B cell (primary cell): ENCODE measurements at places on chromosomes 6 and 20. TPM values are rescaled to one million over a fixed set of nuclear protein-coding genes. Genes with fewer than 3 reads are reported as not detected.

GRCh38 chr20:40980106-40980827 is 48.4 kb upstream of the TOP1 start:
- no peak overlapping the region for H3K4me3 ChIP-seq
- H3K27me3 ChIP-seq = no peaks in the 10 kb centered on the region
- peaks cover 8% of the 10 kb centered on the region for H3K4me1 ChIP-seq
- no peak for DNase-seq
- no peaks in the 10 kb centered on the region for H3K36me3 ChIP-seq

DNA sequence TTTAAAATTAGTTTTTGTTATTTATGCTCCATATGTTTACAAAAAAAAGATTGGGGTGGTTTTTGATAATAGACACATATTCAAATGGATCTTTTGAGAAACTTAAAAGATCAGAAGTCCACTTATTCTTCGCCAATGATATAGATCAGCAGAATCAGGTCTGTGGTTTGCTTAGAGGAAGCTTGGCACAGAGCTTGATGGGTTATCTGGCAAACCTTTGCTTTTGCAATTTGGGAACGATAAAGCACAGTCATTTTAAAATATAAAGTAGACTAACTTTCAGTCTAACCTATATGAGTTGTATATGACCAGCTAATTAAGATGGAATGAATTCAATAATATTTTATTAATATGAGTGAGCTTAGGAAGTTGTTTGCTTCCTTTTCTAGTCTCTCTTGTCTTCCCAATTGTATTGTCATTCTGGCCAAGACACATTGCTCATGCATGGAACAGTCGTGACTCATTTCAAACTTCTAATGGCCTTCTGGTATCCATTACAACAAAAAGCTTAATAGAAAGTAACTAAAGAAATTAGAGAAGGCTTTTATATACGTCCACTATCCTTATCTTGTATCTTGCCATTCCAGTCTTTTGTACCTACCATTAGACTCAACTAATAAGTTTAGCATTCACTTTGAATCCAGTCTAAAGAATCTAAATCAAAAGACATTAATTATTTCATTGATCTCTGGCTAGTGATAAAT is 118.7 kb downstream of the TBX18 start:
- DNase-seq = no peak
- H3K4me3 ChIP-seq = no peak overlapping the region
- H3K27me3 ChIP-seq = no peaks in the 10 kb centered on the region
- no peaks in the 10 kb centered on the region for H3K36me3 ChIP-seq

GRCh38 chr6:112470950-112471349 is 123.8 kb downstream of the RFPL4B start:
- H3K27me3 ChIP-seq = no peaks in the 10 kb centered on the region
- no peak overlapping the region for H3K4me3 ChIP-seq
- no peaks in the 10 kb centered on the region for H3K4me1 ChIP-seq
- H3K27ac ChIP-seq = no peak overlapping the region
- DNase-seq = no peak
- no peaks in the 10 kb centered on the region for H3K36me3 ChIP-seq

DNA sequence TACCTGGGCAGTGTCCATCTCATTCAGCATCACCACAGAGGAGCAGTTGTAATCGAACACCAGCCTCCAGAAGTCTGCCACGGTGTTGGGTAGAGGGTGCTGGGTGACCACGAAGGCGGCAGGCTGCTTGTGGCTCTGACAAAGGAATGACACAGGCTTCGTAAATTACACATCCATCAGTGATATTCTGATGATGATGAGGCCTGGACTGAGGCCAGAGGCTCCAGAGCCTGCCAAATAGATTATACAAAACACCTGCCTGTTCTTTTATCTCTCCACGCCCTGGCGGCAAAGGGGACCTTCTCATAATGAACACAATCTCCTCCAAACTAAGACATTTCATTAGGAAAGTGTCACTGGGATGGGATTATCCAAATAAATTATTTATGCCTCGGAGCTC is 480.2 kb upstream of the CHD6 start:
- no peaks in the 10 kb centered on the region for H3K4me1 ChIP-seq
- no peak overlapping the region for H3K27ac ChIP-seq
- DNase-seq = no peak
- H3K4me3 ChIP-seq = no peak overlapping the region
- no peaks in the 10 kb centered on the region for H3K27me3 ChIP-seq

GRCh38 chr20:59786801-59787537 is 146.5 kb downstream of the SYCP2 start:
- no peak for DNase-seq
- H3K27ac ChIP-seq = no peak overlapping the region
- no peaks in the 10 kb centered on the region for H3K27me3 ChIP-seq
- no peaks in the 10 kb centered on the region for H3K4me1 ChIP-seq
- H3K4me3 ChIP-seq = no peak overlapping the region

Gene NRSN1
- total RNA-seq = not detected in 2 replicates

GRCh38 chr20:61253264-61253639 is 1.2 kb downstream of the CDH4 start:
- no peaks in the 10 kb centered on the region for H3K27me3 ChIP-seq
- DNase-seq = no peak
- H3K27ac ChIP-seq = no peak overlapping the region

Gene MOXD1
- total RNA-seq = 6.7 and 7.0 TPM in 2 replicates

DNA sequence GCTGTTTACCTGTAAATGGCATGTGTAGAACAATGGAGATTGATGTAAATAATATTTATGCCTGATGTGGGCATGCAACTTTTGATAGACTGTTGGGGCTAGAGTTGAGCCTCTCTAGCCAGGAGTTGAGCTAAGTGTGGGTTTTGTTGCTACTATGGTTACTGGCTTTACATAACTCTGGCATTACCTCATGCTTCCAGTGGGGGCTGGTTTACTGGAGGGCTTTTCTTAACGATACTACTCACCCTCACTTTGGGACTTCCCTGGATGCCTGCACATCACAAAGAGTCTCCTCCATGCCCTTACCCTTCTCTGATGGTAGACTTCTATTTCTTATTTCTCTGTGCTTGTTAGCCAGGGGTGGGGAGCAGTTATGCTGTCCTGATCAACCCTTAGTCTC is 524.6 kb upstream of the CDH4 start:
- H3K36me3 ChIP-seq = no peaks in the 10 kb centered on the region
- H3K27ac ChIP-seq = no peak overlapping the region
- no peaks in the 10 kb centered on the region for H3K4me1 ChIP-seq

GRCh38 chr6:106446287-106446885 is 85.9 kb downstream of the CRYBG1 start:
- H3K4me3 ChIP-seq = no peak overlapping the region
- H3K36me3 ChIP-seq = no peaks in the 10 kb centered on the region
- H3K27ac ChIP-seq = no peak overlapping the region
- no peaks in the 10 kb centered on the region for H3K27me3 ChIP-seq
- DNase-seq = peak; percentile 54

GRCh38 chr6:139881728-139882211 is 507.3 kb upstream of the CITED2 start:
- H3K27me3 ChIP-seq = no peaks in the 10 kb centered on the region
- DNase-seq = peak; percentile 51
- H3K4me3 ChIP-seq = no peak overlapping the region
- no peaks in the 10 kb centered on the region for H3K36me3 ChIP-seq
- H3K4me1 ChIP-seq = peaks cover 25% of the 10 kb centered on the region

- H3K27me3 ChIP-seq = no peaks in the 10 kb centered on the region
- H3K27ac ChIP-seq = no peak overlapping the region
- DNase-seq = no peak
- H3K36me3 ChIP-seq = no peaks in the 10 kb centered on the region
Observed at GRCh38 chr6:40349123-40349900, 237.9 kb downstream of the LRFN2 start.

GRCh38 chr20:433300-433975 is 25.3 kb downstream of the RBCK1 start:
- peak; percentile 49 for DNase-seq
- H3K36me3 ChIP-seq = peaks cover 50% of the 10 kb centered on the region
- H3K4me1 ChIP-seq = peaks cover 22% of the 10 kb centered on the region
- H3K27ac ChIP-seq = peak overlapping the region; percentile 51
- no peak overlapping the region for H3K4me3 ChIP-seq

DNA sequence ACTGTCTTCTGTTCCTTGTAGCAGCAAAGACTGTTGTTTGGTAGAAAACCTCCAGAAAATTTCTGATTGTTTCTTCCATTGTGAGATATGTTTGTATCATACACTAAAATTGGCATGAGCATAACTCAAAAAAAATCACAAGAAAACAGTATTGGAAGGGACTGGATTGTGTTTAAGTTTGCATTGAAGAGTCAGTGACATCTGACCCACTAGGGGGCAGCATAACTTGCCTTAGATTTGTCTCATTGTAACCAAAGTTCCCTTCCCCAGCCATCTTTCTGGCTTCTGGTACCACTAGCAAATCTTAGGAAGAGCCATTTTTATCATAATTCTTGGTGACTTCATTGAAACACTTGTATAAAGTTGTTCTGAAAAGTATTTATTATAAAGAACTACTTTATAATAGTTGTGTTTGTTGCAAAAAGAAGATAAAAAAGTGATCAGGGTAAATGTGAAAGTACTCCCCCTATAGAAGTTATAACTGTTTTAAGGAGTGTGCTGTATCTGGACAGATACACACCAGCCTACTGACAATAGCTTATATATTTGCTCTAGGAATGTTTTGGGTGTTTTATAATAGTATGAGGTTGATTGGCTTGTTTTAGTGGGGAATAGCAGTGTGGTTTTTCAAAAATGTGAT is 7.7 kb downstream of the CSTF1 start:
- H3K27ac ChIP-seq = no peak overlapping the region
- peaks cover 14% of the 10 kb centered on the region for H3K36me3 ChIP-seq
- peak; percentile 77 for DNase-seq
- no peaks in the 10 kb centered on the region for H3K4me1 ChIP-seq

Gene CDK5RAP1
- total RNA-seq = 50.4 and 52.6 TPM in 2 replicates

Gene TGM3
- total RNA-seq = not detected in 2 replicates

DNA sequence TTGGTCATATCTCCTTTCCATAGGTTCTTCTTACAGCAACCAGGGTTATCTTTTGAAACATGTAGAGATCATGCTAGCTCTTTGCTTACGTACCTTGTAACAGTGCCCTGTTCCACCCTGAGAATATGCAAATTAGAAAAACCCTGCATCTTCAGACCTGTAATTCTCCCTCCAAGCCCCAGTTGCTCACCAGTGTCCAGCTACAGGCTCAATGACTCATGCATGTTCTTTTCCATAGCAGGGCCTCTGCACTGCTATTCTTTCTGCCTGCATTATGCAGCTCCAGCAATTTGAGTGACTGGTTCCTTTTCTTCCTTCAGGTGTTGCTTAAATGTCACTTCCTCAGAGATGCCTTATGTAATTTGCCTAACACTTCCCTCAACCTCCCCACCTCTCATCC is 636.2 kb downstream of the KHDRBS2 start:
- no peak overlapping the region for H3K27ac ChIP-seq
- no peak for DNase-seq
- no peaks in the 10 kb centered on the region for H3K36me3 ChIP-seq
- H3K4me3 ChIP-seq = no peak overlapping the region
- H3K27me3 ChIP-seq = no peaks in the 10 kb centered on the region

DNA sequence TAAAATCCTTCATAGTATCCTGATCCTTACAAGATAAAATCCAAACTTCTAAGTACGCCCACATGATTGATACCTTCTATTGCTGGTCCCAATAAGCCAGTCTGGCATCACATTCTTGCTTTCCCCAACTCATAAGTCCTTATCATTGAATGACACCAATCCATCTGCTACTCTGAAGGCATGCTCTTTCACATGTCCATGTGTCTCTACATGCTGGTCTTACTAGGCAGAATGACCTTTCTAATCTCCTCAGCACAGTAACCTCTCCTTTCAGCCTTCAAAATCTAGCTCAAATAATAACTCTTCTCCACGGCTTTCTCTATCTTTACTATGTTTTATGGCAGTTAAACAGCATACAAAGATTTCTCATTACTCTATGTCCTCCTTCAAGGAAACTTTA is 71.1 kb downstream of the ASCC3 start:
- no peak overlapping the region for H3K4me3 ChIP-seq
- no peak overlapping the region for H3K27ac ChIP-seq
- DNase-seq = no peak
- no peaks in the 10 kb centered on the region for H3K27me3 ChIP-seq
- H3K36me3 ChIP-seq = peaks cover 2% of the 10 kb centered on the region

DNA sequence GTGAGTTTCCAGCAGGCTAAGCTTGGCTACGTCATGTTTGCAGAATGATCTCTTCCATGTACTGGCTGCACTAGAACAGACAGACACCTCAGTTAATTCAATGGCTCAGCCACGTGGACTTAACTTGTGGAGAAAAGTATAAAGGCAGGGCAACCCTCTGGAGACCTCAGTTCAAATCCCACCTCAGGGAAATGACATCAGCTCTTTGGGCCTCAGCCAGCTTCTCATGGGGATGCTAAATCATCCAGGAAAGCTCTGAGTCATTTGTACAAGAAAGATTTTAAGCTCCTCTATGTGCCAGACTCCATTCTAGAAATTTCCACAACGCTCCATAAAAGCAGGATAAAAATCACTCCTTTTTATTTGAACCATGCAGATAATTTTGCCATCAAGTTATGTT is 128.5 kb upstream of the SALL4 start:
- DNase-seq = no peak
- H3K4me3 ChIP-seq = no peak overlapping the region
- H3K36me3 ChIP-seq = no peaks in the 10 kb centered on the region
- no peak overlapping the region for H3K27ac ChIP-seq

Gene ADGRG6
- not detected in 2 replicates for total RNA-seq

DNA sequence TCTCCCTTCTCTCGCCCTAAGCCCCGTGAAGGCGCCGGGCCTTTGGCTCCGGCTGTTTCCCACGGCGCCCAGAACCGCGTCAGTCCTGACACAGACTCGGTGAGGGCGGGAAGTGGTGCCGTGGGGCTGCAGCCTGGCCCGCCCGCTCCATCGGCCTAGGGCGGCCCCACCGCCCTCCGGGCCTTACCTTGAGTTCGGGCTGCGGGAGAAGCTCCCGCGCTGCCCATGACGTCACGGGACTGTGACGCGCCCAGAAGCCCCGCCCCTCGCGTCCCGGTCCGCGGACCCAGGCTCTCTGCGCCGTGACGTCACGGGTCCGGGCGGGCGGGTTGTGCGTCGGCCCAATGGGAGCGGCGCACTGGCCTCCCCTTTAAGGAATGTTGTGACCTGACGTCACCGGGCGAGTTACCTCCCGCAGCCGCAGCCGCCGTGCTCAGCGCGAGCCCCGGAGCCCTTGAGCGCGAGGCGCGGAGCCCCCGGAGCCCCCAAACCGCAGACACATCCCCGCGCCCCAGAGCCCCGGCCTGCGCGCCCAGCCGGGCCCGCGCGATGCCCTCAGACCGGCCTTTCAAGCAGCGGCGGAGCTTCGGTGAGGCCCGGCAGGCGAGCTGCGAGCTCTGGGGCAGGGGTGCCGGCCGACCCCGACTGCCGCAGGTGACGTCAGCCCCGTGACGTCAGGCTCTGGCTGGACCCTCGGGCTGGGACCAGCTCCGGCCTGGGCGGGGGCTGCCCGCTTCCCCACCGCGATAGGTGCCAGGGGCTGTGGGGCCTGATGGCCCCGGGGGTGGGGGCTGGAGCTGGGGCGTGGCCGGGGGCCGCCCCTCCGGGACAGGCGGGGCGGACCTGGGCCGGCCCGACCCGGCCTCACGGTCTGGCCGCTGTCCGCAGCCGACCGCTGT is at the start of gene MAP1LC3A:
MAP1LC3A (plus strand) TSS at position 399 of the 899 bp plus-strand sequence; CDS start at position 550, 151 bp downstream.
- H3K36me3 ChIP-seq = no peaks in the 10 kb centered on the region
- DNase-seq = peak; percentile 98
- H3K27ac ChIP-seq = peak within 1 kb of the TSS; percentile 72
- H3K27me3 ChIP-seq = no peaks in the 10 kb centered on the region
- H3K4me1 ChIP-seq = peaks cover 14% of the 10 kb centered on the region

- H3K4me3 ChIP-seq = no peak overlapping the region
- no peak for DNase-seq
- H3K4me1 ChIP-seq = no peaks in the 10 kb centered on the region
- H3K27ac ChIP-seq = no peak overlapping the region
- H3K27me3 ChIP-seq = no peaks in the 10 kb centered on the region
- peaks cover 1% of the 10 kb centered on the region for H3K36me3 ChIP-seq
Observed at GRCh38 chr6:135906972-135907465, 55.5 kb downstream of the PDE7B start.
